ENCODE measurements at places on chromosomes 3 and 15. TPM values are rescaled to one million over a fixed set of nuclear protein-coding genes. Genes with fewer than 3 reads are reported as not detected.

DNA sequence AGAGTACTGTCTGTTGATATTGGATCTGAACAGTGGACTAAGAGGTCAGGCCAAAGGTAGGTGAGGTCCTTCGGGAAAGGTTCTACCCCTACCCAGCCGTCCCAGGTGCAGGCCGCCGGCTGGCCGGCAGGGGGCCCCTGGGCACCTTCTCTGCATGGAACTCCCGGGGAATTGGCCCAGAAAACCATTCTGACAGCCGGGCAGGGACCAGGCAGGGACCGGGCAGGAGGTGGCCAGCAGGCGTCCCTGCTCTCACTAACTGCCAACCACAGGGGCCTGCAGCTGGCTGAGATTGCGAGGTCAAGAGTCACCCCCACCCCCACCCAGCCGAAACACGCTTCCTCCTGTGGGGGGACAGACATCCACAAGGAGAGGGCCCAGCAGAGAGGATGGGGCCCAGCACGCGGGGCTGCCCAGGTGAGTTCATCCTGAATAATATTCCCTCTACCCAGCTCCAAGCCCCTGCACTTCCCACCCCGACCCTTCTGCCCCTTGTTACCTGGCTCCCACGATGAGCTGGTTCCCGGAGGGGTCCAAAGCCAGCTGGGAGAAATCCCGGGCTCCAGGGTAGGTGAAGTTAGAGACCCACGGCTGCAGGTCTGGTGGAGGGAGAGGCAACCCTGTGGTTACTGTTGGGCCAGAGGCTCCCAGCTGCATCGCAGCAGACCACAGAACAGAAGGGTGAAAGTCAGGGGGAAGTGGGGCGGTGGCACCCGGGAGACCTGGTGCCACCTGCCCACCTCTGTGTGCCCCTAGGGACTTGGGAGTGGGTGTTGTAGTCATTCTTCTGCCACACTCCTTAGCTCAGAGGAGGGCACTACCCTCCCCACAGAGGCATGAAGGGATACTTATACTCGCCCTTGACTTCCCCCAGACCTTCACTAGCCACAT, 84.4 kb downstream of the SEMA5B start:
- H3K4me1 ChIP-seq = peaks cover 11% of the 10 kb centered on the region
- peaks cover 5% of the 10 kb centered on the region for H3K27me3 ChIP-seq
- H3K27ac ChIP-seq = no peak overlapping the region
- no peak for DNase-seq
- no peak overlapping the region for H3K4me3 ChIP-seq
- no peaks in the 10 kb centered on the region for H3K36me3 ChIP-seq

DNA sequence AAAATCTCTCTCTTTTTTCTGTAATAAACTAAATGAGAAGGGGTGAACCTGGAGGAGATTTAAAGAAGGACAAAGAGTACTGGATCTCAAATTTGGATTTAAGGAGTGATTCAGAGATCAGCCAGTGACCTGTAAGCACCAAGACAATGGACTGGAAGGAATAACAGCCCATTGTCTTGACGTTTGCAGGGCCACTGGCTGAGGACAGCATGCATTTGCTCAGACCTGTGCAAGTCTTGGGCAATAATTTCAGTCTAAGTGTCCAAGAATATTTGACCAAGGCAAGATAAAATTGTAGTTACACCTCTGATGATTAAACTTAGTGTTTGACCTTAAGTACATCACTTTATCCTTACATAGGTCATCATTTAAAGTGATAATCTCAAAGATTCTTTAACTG, 55.8 kb upstream of the OSTN start:
- H3K27me3 ChIP-seq = no peaks in the 10 kb centered on the region
- no peak overlapping the region for H3K27ac ChIP-seq
- no peak for DNase-seq
- H3K4me3 ChIP-seq = no peak overlapping the region
- H3K36me3 ChIP-seq = no peaks in the 10 kb centered on the region

Gene CCDC51
- 24.2 TPM for total RNA-seq

DNA sequence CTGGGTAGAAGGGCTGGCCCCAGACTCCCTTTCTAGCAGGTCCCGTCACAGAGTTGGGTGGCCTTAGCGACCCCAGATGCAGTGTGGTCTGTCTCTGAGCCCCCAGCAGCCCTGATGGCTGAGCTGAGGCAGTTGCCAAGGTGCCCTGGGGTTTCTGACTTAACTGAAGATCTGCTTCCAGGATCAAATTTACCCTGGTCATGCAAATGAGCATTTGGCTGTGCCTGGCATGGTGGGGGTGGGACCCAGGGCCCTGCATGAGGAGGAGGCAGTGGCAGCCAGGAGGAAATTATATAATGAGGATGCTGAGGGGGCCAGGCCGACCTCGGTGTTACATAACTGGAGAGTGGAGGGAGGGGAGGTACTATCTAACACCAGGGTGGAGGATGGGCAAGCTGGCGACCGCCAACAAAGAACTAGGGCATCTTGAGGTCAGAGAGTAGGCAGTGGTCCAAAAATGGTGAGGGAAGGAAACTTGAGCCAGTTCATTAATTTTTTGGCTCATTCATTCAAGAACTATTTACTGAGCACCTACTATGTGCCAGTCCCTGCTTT, 16.4 kb downstream of the PLEKHO2 start:
- DNase-seq = peak; percentile 28
- H3K36me3 ChIP-seq = peaks cover 46% of the 10 kb centered on the region
- peaks cover 32% of the 10 kb centered on the region for H3K4me1 ChIP-seq
- H3K4me3 ChIP-seq = no peak overlapping the region
- H3K27me3 ChIP-seq = no peaks in the 10 kb centered on the region

Gene REC114
- total RNA-seq = not detected

DNA sequence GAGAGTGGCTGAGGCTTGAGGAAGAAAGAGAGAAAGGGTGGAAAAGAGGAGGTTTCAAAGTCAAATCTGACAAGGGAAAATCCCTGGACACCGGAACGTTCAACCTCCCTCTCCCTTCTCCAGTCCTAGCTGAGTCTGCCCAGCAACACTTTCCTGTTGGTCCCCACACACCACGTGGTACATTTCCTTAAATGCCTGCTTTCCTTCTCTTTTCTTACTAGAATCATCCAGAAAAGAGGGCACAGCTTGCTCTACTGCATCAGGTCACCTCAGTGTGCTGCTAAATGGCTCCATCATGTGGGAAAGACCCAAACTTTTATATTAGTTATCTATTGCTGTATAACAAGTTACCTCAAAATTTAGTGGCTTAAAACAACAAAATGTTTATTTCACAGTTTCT, 181.2 kb downstream of the NECTIN3 start:
- H3K27ac ChIP-seq = no peak overlapping the region

Gene GADL1
- total RNA-seq = not detected

DNA sequence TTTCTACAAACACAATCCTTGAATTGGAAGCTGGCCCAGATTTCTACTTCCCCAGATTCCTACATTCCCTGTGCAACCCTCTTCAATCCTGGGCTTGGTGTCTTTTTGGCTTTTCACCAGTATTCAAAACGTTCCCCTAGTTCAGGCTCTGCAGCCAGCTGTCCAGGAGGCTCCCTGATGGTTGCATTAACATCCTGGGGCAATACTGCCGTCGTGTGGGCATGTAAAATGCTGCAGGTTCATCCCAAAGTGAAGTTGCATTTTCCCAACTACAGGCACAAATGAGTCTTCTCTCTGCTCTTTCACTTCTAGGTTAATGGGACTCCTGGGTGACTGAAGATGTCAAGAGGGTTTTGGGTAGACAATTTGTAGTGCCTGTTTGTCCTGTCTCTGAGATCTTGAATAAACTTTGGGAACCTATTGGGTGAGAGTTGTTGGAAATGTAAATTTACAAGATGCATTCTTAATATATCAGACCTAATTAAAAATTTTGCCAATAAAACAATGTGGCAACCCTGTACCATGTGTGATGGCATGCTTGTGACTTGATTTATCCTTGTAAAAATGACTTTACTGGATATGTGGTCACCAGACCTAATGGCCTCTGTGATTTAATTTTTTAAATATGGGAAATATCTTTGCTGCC, 28.6 kb downstream of the SOX14 start:
- H3K4me1 ChIP-seq = no peaks in the 10 kb centered on the region
- DNase-seq = no peak
- H3K4me3 ChIP-seq = no peak overlapping the region
- H3K27me3 ChIP-seq = no peaks in the 10 kb centered on the region
- no peak overlapping the region for H3K27ac ChIP-seq

Gene GABRB3
- total RNA-seq = not detected

- H3K4me1 ChIP-seq = no peaks in the 10 kb centered on the region
- DNase-seq = no peak
- H3K36me3 ChIP-seq = no peaks in the 10 kb centered on the region
- no peaks in the 10 kb centered on the region for H3K27me3 ChIP-seq
- H3K4me3 ChIP-seq = no peak overlapping the region
Observed at GRCh38 chr15:49314716-49315115, 108.3 kb upstream of the FGF7 start.

DNA sequence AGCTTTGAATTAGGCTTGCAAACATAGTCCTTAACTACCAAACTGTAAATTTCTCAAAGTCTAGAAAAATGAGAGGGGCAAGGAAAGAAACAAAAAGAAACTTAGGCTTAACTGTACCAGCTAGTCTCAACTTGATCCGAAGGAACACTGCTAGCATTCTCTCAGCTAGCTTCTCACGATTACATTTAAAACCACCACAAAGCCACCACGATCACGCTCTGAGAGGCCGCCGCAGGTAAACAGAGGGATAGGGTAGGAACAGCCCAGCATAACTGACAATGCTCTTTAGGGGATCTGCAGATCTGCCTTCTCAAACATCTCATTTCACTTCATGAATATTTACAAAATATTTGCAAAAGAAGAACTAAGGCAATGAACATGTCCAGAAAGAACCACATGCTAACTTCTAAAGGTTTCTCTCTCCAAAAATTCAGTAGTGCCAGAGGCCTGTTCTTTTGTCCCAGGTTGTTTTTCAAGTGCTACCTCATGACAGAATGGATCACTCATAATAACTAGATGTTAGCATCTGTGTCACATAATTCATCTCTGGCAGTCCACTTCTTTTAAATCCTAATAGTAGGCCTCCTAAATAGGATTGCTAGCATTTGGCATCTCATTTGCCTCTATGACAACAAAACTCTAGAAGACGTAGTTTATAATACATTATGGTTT, 18.9 kb downstream of the VGLL4 start:
- H3K27ac ChIP-seq = no peak overlapping the region
- H3K36me3 ChIP-seq = no peaks in the 10 kb centered on the region
- H3K4me1 ChIP-seq = peaks cover 32% of the 10 kb centered on the region

GRCh38 chr3:14869917-14870782, 51.4 kb downstream of the FGD5 start:
- no peak overlapping the region for H3K27ac ChIP-seq
- no peaks in the 10 kb centered on the region for H3K4me1 ChIP-seq
- no peaks in the 10 kb centered on the region for H3K36me3 ChIP-seq
- H3K27me3 ChIP-seq = no peaks in the 10 kb centered on the region

DNA sequence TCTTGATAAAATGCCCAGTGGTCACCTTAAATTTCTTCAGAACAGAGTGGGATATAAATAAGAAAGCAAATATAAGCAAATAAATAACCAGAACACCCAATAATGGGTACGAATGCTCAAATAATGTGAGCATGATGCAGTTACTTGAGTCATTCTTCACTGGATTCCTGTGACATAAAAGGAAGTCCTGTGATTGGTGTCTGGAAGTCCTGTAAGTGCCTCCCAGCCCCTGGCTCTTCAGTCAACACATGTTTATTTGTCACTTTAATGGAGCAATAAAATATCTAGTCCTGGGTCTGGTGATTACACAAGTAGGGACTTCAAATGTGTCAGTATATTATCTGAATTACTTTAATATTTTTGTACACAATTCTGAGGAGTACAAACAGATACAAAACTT, 30.4 kb downstream of the TMEM212 start:
- H3K36me3 ChIP-seq = no peaks in the 10 kb centered on the region
- DNase-seq = no peak
- no peaks in the 10 kb centered on the region for H3K27me3 ChIP-seq

DNA sequence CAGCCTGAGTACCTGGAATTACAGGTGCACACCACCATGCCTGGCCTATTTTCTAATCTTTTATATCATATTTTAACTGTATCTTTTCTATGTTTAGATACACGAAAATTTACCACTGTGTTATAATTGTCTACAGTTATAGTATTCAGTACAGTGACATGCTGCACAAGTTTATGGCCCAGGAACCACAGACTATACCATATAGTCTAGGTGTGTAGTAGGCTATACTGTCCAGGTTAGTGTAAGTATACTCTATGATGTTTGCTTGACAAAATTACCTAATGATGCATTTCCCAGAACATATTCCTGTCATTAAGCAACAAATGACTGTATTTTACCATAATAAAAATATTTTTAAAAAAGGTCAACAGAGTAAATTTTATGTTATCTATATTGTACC, 5.5 kb downstream of the LRRFIP2 start:
- H3K27ac ChIP-seq = no peak overlapping the region
- H3K4me1 ChIP-seq = no peaks in the 10 kb centered on the region
- no peak for DNase-seq
- no peak overlapping the region for H3K4me3 ChIP-seq
- no peaks in the 10 kb centered on the region for H3K36me3 ChIP-seq

DNA sequence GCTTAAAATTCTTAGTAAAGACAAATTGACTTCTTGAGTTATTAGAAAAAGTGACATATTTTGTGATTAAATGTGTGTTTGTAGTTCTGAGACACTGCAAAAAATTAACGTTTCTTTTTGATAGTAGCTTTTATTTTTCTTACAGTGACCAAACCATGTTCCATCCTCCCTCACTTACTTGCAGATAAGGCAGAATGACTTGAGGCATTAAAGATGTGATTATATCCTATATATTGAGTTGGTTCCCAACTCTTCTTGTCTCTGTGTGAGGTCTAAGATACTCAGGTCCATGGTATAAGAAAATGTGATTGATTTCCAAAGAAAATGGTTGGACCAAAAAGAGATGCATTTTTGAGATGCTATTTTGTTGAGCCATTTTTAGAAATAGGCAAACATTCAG, 238.3 kb upstream of the NR2F2 start:
- H3K4me3 ChIP-seq = no peak overlapping the region
- no peaks in the 10 kb centered on the region for H3K4me1 ChIP-seq
- H3K27me3 ChIP-seq = no peaks in the 10 kb centered on the region

DNA sequence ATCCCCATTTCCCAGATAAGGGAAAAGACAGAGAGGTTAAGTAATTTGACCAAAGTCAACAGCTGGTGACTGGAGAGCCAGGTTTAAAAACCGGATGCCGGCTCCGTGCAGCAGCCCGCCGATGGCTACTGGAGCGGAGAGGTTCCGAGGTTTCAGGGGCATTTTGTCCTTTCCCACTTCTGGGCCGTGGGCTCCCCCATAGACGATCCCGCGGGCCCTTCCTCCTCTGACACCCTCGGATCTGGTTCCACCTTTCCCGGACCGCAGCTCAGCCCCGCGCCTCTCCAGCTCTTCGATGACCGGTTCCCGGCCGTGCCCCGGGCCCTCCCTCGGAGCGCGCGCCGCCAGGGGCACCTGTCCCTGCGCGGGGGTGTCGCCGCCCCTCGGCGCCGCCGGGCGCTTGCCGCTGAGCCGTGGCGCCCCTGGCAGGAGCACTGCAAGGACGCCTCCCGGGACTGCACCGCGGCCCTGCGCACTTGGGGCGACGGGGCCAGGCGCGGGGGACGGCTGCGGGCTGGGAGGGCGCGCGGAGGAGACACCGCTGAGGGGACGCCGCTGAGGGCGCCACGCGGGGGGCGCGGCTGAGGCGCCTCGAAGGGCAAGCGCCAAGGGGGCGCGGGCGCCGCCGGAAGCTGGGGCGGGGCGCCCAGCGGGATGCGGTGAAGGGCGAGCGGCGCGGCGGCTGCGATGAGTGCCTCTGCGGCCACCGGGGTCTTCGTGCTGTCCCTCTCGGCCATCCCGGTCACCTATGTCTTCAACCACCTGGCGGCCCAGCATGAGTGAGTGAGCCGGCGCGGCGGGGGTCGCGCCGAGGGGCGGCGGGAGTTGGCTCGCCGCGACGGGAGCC, at the start of gene TM6SF1:
Gene TM6SF1, plus strand, starts transcription at position 652 of the 847 bp plus-strand sequence. Its CDS starts 36 bp downstream, at position 688.
- no peaks in the 10 kb centered on the region for H3K36me3 ChIP-seq
- no peak within 1 kb of the TSS for H3K27ac ChIP-seq
- peak within 1 kb of the TSS; percentile 37 for H3K4me3 ChIP-seq
- peaks cover 5% of the 10 kb centered on the region for H3K27me3 ChIP-seq
- peaks cover 7% of the 10 kb centered on the region for H3K4me1 ChIP-seq
- no peak for DNase-seq

Gene ZNF620
- total RNA-seq = 7.1 TPM
